WERI-Rb-1 (cell line): ENCODE measurements at places on chromosomes 3 and 15.

DNA sequence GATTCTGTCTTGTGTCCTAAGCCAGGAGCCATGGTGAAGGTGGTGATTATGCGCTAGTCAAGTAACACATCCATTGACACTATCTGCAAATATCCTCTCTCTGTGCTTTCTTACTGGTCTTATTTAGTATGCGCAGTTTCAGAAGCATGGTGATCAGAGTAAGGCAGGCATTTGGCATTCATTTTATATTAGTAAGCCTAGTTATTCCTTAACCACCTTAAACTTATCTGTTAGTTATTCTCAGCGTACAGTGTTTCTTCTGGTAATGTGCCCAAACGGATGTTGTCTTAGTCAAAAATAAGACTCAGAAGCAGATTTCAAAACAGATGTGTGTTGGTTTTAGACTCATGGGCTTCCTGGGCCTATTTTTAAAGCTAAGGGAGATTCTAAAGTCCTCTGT, 329.2 kb downstream of the GRM7 start:
- DNase-seq, result no peak

DNA sequence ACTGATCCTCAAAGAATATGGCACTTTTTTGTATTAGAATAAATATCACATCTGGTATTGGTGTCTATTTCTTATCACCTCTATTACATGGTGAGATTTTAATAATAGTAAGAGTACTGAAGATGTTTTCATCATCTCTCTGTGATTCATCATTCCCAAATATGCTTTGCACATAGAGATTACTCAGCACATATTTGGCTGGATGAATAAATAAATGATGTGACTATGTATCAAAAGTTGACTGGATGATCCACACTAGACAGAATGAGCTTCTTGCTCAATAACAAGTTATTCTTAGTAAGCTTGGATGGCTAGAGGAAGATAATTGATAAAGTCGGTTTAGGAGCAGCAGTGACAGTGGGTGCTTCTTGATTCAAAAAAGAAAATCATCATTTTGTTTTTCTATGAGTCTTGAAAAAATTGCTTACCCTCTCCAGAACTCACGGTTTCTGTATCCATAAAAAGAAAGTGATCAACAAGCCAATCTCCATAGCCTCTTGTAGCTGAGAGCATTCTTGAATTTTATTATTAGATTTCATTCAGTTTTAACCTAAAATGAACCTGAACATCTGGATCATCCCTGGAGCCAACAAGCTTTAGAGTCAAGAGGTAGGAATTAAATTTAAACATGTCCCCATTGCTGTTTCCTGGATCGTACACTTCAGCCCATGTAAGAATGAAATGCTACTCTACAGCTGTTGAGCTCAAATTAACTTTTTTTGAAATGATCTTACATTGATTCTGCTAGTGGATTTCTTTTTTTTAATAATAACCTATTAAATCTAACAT, 104.8 kb upstream of the OSTN start:
- DNase-seq, result no peak

DNA sequence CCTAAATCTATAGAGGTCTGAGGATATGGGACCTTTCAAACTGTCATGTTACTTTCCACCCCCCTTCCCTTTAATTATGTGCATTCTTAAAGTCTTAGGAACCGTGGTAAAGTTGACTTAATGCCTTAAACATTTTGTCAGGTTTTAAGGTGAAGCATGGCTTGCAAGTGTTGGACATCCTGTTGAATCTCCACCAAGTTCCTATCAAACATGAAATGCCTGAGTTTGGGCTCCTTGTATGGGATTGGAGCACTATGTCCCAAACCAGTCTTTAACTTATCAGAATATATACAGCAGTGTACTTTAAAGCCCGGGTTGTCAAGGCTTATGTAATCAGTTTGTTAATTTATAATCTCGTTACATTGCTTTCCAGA, 1.1 kb downstream of the SNRK start:
- DNase-seq, result no peak

DNA sequence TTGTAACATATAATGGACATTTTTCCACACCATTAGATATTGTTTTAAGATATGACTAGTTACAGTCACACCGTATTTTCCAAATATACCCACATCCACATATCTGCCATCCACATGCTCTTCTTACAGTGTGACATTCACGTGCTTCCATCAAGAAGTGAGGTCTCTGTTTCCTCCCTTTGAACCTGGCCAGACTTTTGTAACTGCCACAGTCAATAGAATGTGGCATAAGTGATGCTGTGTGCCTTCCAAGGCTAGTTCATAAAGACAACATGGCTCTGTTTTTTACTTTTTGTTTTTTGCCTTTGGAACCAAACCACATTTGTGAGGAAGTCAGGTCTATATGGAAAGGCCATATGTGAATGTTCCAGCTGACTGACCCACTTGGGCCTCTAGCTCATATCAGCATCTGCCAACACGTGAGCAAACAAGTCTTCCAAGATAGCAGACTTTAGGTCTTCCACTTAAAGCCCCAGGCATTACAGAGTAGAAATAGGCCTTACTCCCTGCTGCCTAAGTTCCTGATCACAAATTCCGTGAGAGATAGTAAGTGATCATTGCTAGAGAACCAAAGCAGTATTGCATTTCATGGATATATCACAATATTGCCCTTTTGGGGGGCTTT, 27.1 kb downstream of the EIF1B start:
- no peak for DNase-seq

GRCh38 chr3:193901007-193901406, 234.9 kb upstream of the HES1 start:
- DNase-seq, result no peak

GRCh38 chr3:73144276-73144675, 82.8 kb downstream of the EBLN2 start:
- no peak for DNase-seq
